Motor neuron (in vitro differentiated cells): ENCODE measurements at places on chromosomes 12 and 14.

- ATAC-seq = no peak
Observed at GRCh38 chr12:110314308-110314707, 33.3 kb downstream of the ATP2A2 start.

DNA sequence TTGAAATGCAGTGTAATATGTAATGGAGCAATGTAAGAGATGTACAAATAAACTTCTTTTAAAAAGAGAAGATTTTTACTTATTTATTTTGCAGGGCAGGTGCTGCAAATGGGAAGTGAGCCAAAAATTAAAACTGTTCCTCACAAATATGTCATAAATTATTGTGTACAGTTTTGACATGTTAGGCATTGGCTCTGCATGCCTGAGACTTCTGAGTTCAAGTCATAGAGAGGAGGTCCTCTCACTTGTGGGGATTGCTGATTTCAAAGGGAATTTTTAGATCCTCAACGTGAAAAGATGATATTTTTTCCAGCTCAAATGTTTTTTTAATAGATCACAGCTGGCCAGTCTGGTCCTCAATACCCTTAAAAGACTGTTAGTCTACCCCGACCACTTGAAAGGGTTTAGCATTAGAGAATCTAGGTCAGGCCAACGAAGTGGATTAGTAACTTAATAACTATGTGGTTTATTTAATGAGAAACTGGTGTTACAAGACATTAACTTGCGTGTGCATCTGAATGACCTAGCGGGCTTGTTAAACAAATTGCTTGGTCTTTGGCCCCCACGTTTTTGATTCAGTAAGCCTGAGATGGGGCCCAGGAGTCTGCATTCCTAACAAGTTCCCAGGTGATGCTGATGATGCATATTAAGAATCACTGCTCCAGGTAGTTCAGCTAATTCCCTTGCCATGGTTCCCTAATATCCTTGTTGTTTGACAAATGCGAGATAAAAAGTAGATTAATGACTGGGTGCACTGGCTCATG, 30.9 kb upstream of the WDR89 start:
- ATAC-seq = no peak

- no peak for ATAC-seq
Observed at GRCh38 chr12:65967696-65968095, 143.4 kb downstream of the HMGA2 start.

DNA sequence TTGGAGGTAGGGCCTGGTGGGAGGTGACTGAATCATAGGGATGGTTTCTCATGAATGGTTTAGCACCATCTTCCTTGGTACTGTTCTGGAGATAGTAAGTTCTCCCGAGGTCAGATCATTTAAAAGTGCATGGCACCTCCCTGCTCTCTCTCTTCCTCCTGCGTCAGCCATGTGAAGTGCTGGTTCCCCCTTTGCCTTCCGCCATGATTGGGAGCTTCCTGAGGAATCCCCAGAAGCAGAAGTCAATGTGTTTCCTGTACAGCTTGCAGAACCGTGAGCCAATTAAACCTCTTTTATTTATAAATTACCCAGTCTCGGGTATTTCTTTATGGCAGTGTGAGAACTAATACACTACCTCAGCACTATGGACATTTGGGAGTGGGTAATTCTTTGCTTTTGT, 4.8 kb upstream of the LGMN start:
- no peak for ATAC-seq

- ATAC-seq = no peak
Observed at GRCh38 chr12:110107369-110108281, 16.5 kb upstream of the IFT81 start.

DNA sequence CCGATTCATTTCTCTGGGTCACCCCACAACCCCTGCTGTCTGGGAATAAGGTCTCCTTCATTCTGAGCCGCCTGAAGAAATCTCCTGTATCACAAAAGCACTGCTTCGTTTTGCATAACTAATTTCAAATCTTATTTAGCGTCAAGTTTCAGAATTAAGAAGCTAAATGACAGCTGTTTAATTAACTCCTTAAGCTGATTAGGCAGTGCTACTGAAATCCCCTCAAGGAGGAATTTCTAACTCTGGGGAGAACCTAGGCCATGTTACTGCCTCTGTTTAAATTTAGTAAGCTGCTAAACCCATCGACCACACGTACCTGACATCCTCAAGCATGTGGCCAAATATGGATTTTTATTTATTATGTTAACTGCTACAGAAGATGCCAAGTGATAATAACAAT, 373.6 kb downstream of the GLT1D1 start:
- ATAC-seq = no peak

DNA sequence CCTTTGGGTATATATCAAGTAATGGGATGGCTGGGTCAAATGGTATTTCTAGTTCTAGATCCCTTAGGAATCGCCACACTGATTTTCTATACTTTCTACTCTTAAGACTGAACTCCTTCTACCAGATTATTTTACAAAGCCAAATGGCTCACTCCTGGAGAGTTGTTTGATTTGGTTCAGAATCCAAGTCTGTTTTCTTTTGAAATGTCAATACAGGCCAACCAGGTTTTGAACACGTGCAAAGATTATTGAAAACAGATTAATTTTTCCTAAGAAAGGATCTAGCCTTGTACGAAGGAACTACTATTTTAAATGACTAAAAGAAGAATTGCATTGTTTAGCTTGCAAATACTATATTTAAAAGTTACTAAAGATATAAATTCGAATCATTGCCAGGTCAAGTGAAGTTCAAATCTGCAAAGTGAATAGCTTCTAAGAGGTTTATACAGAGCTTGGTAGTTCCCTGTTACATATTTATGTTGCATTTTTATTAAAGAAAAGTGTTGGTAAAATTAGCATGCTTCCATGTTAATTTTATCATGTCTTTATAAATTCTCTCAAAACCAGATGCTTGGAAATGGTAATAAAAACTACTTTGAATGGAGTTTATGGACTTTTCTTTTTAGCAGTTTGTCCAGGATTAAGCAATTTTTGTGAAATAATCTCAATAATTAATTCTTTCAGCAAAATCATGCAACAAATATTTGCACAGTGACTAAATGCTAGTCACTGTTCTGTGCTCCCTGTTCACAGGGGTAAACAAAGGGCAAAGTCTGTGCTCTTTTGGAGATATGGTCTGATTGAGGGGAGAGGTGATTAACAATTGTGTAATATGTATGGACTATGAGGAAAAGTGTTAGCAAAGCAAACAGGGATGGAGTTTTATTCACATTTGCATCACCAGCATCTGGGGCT, 38.9 kb downstream of the GPR65 start:
- no peak for ATAC-seq

DNA sequence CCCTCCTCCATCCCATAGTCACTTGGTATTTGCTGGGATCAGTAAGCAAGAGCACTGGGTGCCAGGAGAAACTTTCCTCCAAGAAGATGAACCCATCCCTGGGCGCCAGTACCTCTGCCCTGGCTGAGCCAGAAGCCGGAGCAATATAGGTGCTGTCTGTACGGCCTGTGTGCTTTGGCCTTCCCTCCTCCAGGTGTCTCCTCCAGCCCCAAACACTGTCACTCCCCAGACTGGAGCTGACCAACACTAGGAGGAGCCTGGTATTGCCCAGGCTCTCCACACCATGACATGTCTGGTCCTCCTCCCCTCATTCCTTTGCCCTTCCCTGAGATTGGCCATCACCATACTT, 4.9 kb downstream of the GSTZ1 start:
- ATAC-seq = no peak

DNA sequence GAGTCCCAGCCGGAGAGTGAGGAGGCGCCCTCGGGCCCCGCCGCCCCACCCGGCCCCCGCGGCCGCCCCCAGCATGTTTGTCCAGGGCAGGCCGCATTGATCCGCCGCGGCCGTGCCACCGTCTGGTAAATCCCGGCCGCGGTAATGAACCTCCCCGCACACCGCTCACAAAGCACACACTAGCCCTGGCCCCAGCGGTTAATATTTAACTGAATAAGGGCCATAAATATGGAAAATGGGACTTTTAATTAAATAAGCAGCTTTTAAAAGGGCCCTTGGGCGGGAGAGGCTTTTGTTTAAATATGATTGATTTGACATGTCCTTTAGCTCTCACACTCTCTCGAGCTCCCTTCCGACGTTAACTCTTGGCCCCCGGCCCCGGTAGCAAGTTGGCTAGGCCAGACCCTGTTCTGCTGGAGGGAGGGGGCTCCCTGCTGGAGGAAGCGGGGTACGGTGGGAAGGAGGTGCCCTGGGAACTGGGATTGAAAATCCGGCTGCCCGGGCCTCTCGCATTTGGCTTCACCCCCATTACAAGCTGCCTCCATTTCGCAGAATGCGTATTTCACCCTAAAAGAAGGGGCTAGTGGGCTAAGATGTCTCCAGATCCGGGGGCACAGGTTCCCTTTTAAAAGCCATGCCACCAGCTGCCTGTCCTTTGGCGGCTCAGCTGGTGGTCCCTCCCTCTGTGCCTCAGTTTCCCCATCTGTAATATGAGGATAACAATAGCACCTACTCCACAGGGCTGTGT, 199.8 kb downstream of the RBM19 start:
- no peak for ATAC-seq

- ATAC-seq = no peak
Observed at GRCh38 chr12:80617733-80618132, 89.7 kb upstream of the MYF6 start.

DNA sequence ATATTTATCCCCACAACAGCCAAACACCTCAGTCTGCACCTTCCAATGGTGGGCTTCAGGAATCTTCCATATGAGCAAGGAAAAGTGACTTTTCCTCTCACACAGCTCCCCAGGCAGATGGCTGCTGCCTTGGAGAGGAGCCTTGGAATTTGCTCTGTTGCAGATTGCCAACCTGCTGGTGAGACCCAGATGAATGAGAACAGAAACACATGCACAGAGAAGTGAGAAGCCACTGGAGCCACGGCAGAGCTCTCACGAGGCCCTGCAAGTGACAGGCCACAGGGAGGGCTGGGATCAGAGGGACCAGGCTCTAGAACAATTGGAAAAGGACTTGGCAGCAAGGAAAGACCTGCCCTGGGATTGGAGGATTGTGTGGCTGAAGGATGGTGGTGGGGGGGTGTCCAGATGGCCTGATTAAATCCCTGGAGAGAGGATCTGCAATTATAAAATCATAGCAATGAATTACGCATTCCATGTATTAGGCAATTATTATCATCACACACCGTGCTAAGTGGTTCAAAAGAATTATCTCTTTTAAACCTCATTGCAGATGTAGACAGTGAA, 84.9 kb upstream of the PWP1 start:
- no peak for ATAC-seq

DNA sequence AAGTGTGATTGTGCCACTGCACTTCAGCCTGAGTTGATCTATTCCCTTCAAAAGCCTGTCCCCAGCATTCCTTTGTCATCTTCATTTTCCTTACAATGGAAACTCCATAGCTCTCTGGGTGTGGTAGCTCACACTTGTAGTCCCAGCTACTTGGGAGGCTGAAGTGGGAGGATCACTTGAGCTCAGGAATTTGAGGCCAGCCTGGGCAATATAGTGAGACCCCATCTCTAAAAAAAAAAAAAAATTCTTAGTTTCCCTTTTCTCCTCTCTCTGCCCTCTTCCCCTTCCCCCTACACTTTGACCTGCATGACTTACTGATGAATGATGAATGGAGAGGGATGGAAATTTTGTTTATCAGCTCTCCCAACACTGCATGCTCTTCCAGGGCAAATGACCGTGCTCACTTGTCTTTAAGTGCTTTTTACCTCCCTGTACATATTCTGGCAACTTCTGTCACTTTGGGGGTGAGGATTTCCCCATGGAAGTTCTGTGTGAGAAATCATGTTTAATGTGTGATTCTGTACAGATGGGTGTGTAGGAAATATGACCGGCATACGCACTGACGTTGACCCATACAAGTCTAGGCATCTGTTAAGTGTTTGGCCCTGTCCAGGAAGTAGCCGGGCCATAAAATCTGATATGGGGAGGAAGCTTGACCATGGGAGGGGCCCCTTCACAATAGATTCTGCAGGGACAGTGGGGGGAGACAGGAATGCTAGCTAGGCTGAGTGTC, 65.4 kb downstream of the ZFP36L1 start:
- no peak for ATAC-seq

GRCh38 chr12:127358888-127359287, 908.1 kb upstream of the TMEM132C start:
- ATAC-seq = no peak

- no peak for ATAC-seq
Observed at GRCh38 chr14:92914087-92914656, 8.8 kb upstream of the CHGA start.

DNA sequence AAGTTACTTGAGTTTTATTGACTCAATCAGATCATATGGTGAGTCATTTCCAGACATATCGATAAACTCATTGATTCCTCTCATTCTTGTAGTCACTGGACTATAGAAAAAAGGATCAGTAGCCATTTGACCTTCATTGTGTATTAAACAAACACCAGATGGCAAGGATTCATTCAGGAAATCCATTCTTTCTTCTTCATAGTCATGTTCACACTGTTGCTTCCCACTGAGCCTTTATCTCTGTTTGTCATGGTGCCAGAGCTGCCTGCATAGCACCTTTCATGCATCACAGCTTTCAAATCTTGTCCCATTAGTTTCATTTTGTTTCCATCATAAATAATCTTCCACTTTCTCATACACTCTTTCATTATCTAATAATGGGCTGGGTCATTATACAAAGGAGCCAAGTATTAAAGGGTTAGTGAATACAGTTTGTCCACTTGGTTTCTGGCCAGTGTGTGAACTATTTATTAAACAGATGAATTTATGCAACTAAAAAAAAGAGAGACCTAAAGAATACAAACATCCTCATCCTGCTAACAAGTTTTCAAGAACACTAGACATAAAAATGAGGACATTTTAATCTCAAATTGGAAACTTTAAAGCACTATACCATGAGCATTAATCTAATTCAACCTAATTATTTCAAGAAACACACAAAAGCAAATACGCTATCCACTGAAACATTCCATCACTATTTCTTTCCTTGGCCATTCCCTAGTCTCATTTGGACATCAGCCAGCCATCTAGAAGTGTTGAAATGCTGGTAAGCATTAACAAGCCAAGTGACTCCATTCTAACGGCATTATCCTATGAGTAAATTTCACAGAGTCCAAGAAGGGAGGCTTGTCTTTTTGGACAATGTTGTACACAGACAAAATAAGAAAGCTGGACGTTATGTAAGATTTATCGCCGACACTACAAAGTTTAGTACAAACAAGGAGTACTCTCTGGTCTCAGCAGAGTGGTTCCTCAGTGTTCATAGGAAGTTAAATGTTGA, 476.5 kb downstream of the FOXG1 start:
- no peak for ATAC-seq

DNA sequence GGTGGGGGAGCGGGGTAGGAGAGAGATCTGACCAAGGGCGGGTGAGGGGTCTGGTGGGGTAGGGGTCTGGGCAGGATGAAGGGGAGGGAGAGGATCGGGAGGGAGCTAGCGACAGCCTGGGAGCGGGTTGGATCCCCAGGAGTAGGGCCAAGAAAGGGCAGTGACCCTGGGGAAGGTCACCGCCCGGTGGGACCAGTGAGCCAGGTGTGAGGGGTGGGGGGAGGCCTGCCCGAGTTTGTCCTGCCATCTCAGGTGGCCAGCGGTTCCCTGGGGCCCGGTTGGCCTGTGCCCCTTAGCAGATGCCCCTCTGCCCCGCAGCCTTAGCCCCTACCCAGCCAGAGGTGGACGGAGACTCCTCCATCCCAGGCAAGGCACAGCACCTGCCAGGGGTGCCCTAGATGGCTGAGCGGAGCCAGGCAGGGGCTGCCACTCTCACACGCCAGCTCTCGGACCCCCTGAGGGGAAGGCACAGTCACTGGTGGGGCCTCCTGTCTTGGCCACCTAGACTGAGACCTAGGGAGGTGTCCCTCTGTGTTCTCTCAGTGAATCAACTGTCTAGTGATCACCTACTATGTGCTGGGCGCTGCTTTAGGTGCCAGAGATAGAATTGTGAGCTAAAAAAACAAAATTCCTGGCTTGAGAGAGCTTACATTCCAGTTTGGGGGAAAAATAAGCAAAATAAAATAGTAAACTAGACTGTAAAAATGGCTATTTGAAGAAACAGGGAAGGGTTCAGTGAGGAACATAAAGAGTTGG, 629 bp upstream of the TTC7B start:
- ATAC-seq = no peak
